ENCODE measurements at places on chromosomes 3 and 15.

- DNase-seq = no peak
These were observed 21.6 kb upstream of the RGMA start for GRCh38 chr15:93110502-93111040.

- DNase-seq = no peak
These were observed 152.4 kb downstream of the AGBL1 start for GRCh38 chr15:86231864-86232721.

DNA sequence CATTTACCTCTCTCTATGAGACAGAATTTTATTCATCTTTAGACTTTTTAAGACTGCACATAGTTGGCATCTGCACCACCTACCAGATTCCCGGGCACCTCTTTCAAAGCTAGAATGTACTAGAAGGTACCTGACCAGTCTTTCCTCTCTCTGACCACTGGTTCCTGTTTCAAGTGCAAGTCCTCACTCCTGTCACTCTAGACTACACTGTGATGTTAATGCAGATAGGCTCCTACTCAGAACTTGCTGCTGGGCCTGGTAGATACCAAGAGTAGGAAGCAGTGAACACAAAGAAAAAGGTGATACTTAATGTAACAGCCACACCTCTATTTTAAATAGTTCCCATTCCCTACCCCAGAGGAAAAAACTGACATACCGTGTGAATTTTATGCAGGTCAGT, 8.1 kb upstream of the TCAIM start:
- DNase-seq = no peak

- no peak for DNase-seq
These were observed 76.9 kb downstream of the OCA2 start for GRCh38 chr15:28022181-28022580.

DNA sequence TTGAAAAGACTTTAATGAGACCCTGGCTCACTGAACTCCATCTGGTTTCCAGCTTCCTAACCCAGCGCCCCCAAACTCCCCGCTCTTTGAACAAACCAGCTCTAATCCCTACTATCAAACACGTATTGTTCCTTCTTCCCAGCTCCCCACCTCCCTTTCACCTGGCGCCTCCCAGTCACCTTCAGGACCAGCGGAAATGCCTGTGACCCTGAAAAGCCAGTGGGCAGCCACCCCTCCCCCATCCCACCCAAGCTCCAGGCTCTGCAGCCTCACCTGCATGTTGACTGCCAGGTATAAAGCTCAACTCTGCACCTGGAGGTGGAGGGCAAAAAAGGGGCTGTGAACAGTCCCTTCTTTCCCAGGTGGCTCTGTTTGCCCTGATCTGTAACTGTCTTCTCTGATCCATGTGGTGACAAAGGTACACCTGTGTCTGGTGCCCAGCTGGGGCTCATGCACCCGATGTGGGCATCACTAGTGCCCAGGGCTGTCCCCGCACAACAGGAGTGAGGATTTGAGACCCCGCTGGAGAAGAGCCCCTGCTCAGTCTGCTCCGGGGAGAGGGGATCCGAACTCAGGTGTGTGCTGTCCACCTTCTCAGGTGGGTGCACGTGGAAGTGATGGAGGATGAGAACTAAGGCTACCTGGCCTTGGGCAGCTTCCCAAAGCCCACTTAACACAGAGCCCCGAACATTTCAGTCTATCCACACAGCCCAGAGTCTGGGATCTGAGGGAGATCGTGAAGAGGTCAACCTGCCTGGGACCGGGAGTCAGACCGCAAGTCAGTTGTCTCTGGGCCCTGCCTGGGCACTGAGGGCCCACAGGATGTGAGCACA, 128.9 kb downstream of the NSMCE3 start:
- DNase-seq = no peak

DNA sequence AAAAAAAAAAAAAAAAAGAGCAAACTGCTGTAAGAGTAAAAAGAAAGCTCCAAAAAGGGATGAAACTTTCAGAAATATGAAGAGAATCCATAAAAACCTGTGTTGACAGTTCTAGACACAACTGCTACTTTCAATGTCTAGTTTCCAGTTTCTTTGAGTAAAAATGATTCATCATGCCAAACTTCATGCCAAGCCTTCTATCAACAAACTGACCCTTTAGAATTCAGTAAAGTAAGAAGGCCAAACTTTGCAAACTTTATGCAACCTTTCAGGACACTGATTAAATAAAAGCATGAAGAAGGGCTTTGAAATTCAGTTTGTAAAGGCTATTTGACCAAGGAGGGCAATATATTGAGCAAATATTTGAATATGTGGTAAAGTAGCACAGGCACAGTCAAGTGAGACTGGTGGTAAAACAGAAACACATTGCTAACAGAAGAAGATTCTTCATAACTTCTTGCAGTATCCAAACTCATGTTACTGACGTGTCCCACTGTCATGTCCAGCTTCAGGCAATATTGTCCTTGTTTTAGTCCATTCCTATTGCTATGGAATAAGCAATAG, 56.3 kb upstream of the CFAP20DC start:
- no peak for DNase-seq

DNA sequence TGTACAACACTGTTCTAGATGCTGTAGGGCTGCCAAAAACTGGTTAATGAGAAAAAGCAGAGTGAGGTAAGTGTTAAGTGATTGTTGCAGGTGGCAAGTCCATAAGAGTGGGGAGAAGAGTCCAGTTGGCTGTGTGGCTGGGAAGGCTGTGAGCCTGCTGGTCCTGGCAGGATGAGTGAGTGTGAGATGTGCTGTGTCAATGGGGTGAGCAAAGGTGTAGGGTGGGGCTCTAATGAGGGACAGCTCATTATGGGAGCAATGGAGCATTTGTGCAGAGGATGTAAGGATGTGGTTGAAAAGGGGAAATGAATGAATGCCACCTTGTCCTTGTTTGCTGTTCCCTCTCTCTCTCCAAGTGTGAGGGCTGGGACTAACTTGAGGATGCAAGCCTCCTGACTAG, 145.3 kb upstream of the ROPN1 start:
- no peak for DNase-seq
